Activated CD4-positive, alpha-beta T cell treated with anti-CD3 and anti-CD28 coated beads, Interleukin-2, Interleukin-6, amounts not matched to agents 100 ng/mL and 50 ng/mL, durations not matched to agents 16 hours and 8 hours (primary cell): ENCODE measurements at places on chromosomes 5 and 9.

GRCh38 chr5:88393042-88393441, 124.4 kb upstream of the TMEM161B start:
- DNase-seq: no peak

DNA sequence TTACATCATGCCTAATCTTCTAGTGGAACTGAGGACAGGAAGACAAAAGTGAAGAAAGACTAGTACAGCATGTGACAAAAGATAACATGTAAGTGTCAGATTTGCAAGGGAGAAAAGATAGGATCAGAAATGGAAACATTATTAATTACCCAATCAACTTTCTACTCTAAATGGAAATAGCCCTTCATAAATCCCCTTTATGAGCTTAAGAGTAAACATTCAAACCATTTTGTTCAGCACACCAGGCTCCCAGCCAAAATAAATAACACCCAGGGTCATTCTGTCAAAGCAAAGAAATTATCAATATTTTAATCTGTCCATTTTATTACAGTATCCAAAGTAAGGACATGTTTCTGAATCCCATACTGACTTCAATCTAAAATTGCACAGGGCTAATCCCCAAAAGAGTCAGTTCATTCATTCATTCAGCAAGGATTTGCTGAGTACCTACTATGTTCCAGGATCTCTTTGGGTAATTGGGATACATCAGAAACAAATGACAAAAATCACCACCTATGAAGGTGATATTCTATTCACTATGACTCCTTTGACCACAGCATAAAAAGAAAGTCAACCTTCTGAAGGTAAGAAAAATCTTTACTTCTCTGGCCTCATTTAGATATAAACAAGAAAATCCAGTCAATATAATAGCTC, 5.3 kb downstream of the PRELID2 start:
- no peak for DNase-seq

DNA sequence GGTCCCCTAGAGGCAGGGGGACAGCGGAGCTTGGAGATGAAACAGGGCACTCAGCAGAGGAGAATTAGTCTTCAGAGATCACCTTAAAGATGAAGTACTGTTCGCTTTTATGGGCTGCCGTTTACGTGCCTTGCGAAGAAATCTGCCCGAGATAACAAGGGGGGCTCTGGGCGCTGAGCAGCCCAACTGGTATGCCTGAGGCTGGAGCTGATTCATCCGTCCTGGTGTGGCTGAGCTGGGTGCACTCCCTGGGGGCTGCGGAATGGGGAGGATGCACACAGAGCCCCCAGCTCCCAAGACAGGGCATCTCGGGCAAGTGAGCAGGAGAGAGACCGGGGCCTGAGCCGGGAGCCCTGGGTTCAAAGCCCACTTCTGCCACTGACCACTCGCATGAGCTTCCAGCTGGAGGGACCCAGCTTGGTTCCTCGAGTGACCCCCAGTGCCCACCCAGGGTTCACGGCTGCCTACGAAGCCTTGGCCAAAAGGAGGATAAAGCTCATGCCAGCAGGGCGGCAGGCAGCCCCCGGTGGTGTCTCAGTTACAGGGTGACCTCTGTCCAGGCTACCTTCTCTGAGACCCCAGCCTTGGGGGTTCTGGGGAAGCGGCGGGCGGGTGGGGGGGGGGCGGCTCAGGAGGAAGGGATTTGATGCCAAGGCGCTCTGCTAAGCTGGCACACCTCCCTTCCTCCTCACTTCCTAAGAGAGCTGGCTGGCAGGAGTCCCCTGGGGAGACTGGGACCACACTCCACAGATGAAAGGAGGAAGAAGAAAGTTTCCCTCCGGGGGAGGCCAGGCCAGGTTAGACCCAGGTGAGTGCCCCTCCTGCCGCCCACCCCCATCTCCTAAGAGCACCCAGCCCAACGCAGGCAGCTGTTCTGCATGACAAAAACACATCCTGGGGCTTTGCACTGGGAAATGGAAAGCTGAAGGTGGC, 5.7 kb downstream of the FIBCD1 start:
- DNase-seq: no peak

DNA sequence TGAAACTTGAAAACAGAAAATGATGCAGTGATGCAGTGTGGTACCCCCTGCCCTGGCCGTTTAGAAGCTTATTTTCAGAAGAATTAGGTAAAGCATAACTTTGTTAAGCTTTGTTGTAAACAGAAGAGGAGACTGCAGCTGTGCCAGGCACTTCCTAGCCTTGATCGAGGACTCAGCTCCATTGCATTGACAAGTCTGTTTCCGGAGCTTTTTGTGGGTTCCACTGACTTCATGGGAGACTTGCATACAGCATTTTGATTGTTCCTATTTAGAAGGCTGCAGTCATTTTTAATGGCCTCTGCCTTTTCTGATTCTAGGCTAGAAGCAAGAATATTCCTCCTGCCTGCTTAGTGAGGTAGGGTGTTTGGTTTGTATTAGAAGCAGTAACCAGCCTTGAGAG, 12.3 kb downstream of the MVB12B start:
- DNase-seq: no peak

GRCh38 chr5:170336065-170336464, 38.5 kb upstream of the LCP2 start:
- DNase-seq: no peak
